ENCODE measurements at places on chromosomes 12 and 14.

DNA sequence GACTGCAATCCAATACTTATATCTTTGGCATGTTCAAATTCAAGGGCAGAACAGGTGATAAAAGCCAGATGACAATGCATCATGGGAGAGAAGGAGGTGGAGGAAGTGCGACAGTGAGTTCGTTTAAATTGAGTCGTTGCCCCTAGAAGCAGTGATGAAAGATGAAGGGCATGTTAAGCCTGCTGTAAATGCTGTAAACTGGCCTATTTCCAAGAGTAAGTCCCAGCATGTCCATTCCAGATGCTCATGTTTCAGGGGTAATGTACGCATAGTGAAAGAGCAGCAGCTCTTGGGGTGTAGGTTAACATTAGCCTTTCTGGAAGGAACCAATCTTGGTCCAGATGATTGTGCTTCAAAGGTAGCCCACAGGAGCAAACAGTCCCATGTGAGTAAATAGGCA, 97.1 kb downstream of the C2CD5 start:
- DNase-seq, result no peak

DNA sequence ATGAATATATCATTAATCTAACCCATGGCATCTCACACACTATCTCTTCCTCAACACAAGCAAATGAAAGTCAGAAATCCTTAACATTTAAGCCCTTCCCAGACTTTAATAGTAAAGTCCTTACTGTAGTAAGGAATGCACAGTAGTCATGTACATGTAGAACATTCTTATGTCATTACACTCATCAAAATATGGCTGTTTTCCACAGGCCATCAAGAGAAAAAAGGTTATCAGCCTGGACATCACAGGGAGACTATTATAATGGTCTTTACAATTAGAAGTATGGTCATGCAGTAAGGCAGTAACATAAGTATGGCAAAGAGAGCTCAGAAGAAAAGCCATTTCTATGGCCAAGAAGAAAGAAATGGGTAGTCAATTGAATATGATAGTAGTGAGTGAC, 121.2 kb downstream of the SLC6A15 start:
- no peak for DNase-seq

- no peak for DNase-seq
These were observed 121.9 kb downstream of the ETV6 start for GRCh38 chr12:11771356-11771755.

DNA sequence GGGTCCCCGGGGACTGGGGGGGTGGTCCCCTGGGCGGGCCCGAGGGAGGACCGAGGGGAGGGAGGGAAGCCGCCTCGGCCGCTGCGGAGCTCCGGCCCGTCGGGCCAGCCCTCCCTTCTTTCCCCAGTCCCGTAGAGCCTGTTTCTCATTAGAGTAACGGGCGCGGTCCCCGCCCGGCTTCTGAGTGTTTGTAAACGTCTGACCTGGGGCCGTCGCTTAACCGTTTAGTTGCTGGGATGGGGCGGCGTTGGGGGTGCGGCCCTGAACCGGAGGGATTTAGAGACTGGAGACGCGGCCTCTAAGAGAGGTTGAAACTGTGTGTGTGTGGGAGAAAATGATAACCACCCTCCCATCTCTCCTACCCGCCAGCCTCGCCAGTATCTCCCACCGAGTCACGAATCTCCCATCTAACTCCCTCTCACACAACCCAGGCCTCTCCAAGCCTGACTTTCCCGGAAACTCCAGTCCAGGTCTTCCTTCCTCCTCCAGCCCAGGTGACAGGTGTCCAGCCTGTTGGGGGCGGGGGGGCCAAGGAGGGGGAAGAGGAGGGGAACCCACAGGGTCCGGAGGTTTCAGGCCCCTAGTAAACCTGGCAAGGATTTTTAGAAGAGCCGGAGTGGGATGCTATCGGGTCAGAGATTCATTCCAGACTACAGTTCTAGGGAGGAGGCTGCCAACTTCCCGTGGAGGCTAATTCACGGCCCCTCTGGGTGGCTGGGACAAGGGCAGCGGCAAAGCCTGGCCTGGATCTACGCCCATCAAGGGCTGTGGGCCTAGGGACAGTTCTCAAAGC, 1.1 kb upstream of the NFATC4 start:
- DNase-seq, result no peak

DNA sequence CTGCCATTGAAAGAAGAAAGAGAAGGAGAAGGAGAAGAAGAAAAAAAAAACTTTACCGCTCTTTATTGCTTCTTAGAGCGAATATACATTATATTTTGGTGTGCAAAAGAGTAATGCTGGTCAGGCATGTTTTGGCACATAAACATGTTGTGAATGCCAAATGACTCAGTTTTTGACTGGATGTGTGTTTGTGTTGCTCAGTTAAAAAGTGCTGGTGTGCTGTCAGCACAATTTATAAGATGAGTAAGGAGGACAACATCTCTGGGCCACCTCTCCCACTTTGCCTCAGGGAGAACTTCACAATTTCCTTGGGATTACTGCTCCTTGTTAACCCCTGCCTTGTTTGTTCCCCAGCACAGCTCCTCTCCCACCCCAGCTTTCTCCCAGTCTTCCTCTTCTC, 584.8 kb downstream of the ETNK1 start:
- DNase-seq, result no peak

Data from activated T-helper 1 cell treated with Interleukin-2 at 50 U/mL for 16 hours (primary cell).